GM12891 (cell line): ENCODE measurements at places on chromosomes 4 and X.

GRCh38 chr4:173501592-173502150 is 28.4 kb downstream of the HAND2 start:
- no peak for DNase-seq

- DNase-seq: no peak
These were observed 6.0 kb downstream of the GALNT7 start for GRCh38 chr4:173174594-173175012.

DNA sequence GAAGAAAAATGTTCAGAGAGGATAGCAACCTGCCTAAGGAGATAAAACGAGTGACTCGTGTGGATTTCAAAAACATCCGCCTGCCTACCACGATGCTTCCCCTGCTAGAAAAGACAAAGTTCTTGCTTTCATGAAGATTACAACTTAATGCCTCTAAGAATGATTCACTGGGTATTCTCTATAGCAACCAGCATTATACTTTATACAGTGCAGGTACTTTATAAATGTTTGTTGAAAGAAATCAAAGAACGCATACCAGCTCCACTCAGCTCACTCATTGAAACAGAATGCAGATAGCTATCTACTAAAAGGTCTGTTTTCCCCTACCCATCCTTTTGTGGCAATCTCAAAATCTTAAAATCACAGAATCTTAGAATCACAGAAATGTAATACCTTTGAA is 33.7 kb downstream of the GASK1B start:
- DNase-seq: no peak

- no peak for DNase-seq
These were observed 643.7 kb downstream of the BCOR start for GRCh38 chrX:39453889-39454621.

DNA sequence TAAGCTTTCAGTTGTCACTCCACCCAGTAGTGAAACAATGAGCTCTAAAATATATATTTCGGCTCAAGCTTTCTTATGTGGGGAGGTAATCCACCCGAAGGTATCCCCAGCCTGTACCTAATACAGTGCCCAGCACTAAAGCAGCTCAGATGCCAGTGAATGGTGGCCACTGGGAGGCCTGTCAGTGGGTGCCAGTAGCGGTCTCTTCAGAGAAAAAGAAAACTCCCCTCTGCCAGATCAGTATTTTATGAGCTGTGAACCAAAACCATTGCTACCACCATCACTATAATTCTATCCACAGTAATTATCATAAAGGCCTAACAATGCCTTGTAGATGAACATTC is 835 bp upstream of the NFKB1 start:
- no peak for DNase-seq

- DNase-seq: no peak
These were observed 45.7 kb downstream of the MID1 start for GRCh38 chrX:10574663-10575062.

DNA sequence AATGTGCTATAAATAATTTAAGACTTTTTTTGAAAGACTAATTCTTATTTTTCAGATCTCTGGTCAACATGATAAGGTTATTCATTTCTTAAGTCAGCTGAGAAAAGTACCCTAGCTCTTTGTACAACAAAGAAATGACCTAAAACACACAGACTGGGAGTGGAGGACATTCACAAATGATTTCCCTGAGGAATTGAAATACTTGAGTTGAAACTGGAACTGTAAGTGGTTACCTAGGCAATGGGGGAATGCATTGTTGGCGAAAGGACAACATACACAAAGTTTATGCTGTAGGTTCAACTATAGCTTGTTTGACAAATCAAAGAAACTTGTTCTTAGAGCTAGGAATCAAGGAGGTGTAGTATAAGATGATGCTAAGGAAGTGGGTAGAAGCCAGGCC is 915.5 kb downstream of the FAT4 start:
- DNase-seq: no peak

DNA sequence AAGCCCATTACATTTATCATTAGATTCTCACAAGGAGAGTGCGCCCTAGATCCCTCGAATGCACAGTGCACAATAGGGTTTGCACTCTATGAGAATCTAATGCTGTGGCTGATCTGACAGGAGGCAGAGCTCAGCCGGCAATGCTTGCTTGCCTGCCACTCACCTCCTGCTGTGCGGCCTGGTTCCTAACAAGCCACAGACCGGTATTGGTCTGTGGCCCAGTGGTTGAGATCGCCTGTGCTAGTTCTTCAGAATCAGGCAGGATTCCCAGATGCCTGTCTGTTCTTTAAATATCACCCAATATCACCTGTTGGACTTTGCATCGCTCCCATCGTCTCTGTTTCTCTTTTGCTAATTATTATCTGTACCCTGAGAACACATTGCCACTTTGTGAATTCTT is 14.0 kb downstream of the DSPP start:
- no peak for DNase-seq

- DNase-seq: no peak
These were observed 80.9 kb downstream of the NKX6-1 start for GRCh38 chr4:84417997-84418709.

DNA sequence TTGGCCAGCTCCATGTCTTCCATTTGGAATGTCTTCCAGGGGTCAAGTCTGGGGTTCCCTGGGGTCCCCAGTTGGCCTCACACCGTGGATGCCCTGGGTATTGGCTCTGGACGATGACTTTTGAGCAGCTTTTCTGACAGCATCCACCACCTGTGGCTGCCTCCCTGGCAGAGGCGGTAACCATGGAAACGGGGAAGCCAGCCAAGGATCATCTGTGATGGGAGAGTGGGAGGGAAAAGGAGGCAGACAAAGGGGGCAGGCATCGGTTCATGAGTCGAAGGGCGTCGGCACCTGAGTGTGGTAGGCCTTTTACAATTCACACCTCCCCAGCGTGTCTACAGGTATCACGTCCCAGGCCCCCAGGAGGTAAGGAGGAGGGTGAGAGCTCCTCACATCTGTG is 152.2 kb downstream of the ASMT start:
- no peak for DNase-seq

GRCh38 chr4:182893047-182893446 is 24.1 kb downstream of the DCTD start:
- DNase-seq: no peak

- DNase-seq: no peak
These were observed 53.1 kb downstream of the HOPX start for GRCh38 chr4:56627985-56628384.

- DNase-seq: no peak
These were observed 17.2 kb downstream of the ATRX start for GRCh38 chrX:77768787-77769186.

- DNase-seq: no peak
These were observed 176.4 kb upstream of the FMR1 start for GRCh38 chrX:147735364-147735763.

DNA sequence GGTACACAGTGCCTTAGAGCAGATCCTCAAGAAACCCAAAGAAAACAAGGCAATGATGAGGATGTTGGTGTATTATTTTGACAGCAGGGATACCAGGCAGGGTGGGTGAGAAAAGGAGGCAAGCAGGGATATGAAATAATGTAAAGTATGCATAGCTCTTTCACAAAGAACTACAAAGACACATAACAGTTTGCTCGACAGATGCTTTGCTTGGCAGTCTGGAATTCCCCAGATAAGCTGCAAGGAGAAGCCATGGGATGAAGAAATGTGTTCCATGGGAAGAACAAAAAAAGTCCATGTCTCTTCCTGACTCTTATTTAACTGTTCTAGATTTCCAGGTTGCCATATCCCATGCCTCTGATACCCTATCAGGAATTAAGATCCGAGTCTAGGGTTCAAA is 75.4 kb downstream of the FAM13A start:
- DNase-seq: no peak
